CD4-positive, alpha-beta T cell treated with Interleukin-4 for 4 hours (primary cell): ENCODE measurements at places on chromosomes 13 and 19.
A peak's percentile ranks its signal among the peaks of the same experiment; 100 is the strongest.

- DNase-seq: no peak
These were observed 449.8 kb downstream of the FGF9 start for GRCh38 chr13:22120646-22121045.

- DNase-seq: no peak
These were observed 152.1 kb downstream of the POSTN start for GRCh38 chr13:37446503-37446902.

- DNase-seq: peak; percentile 84
These were observed 155.5 kb downstream of the TBC1D4 start for GRCh38 chr13:75326173-75327134.

GRCh38 chr13:113545455-113545930 is 39.1 kb upstream of the TFDP1 start:
- DNase-seq: no peak

GRCh38 chr19:34639491-34640085 is 37.4 kb downstream of the SCGB2B2 start:
- DNase-seq: peak; percentile 66

DNA sequence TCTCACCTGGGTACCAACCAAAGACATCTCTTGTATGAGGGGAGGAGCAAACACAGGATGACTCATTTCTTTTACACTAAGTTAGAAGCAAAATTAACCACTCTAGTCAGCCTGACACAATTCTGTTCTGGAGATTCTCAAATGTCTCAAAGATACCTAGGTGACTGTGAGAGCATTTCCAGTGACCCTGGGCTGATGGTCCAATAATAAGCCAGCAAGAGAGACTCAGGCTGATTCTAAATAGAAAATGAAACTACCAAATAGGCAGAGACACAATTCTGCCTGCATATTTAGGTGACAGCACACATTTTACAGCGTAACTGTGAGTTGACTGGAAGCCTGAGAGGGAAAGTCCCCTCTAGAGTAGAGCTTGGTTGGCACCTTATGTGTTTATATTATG is 16.3 kb downstream of the ZNF91 start:
- peak; percentile 4 for DNase-seq

- DNase-seq: no peak
These were observed 13.5 kb downstream of the TSHZ3 start for GRCh38 chr19:31335716-31336115.

DNA sequence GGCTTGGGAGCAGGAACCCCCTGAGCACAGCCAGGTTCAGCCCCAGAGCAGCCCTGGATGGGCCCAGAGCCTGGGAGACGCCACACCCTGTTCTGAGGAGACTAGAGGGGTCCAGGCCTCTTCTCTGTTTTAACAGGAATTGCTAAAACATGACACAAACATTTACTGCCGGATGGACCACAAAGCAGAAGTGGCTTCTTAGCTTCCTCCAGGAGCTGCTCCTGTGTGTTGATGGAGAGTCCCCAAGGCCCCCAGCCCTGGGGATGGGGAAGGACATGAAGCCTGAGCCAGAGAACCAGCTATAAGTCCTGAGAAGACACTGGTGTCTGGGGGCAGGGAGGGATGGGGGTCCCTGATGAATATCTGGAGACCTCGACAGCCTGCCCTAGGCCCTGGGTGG is 14.6 kb downstream of the CEACAM3 start:
- peak; percentile 18 for DNase-seq

DNA sequence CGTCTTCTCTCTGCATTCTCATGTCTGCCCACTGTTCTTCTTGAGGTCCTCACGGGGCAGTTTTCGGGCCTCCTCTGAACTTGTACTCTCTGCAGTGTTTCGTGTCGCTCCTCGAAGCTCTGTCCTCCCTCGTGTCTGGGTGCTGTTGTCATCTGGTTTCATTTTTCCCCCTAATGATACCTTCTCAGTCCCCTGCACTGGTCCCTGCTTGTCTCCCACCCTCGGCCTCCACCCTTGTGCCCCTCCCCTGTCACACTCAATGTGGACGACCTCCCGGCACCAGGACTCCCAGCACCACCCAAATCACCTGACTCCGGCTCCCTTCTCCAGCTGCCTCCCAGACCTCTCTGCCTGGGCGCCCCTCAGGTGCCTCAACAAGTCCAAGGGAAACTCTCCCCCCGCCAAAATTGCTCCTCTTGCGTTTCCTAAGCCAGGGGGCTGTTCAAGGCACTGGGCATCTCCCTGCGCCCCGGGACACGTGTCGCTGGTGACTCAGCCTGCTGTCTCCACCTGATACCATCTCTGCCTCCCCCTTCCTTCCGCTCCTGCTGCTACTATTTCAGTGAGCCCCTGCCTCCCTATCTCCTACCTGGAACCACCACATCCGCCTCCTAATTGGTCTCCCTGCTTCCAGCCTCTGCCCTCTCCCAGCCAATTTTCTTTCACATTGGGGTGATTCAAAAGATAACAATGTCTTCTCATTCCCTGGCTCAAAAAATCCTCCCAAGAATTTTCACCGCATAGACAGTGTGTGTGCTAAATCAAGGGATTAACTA is 49.5 kb downstream of the RFX2 start:
- peak; percentile 60 for DNase-seq

DNA sequence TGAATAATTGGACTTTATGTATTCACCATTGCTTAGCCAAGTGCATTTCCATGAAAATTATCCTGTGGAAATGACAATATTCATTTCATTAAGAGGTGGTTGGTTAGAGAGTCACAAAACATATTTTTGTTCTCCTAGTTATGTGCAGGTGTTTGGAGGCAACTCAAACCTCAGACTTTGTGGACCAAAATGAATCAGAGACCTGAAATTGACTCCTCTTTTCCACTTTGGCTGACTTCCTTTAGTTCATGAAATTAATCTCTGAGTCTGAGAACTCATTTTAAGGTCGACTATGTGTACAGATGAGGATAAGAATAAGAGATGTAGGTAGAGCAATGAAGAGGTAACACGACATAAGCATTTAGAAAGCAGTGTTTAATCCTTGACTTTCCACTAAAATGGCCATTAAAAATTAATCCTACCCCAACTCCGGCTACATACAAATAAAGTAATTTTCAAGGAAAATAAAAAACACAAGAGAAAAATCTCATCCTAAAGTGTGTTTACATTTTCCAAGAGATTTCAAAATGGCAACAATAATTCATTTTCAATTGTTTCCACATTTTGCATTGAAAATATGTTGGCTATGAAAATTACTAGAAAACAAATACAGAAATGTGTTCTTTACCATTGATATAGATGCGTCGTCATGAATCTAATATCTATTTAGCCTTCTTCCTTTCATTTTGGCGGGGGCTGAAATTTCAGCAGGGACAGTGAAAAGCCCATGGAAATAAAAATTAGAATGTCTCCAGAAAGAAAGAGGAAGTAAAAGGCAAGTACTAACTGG is 185.4 kb upstream of the CSNK1A1L start:
- DNase-seq: no peak

GRCh38 chr19:47663435-47663910 is 49.7 kb upstream of the EHD2 start:
- no peak for DNase-seq

DNA sequence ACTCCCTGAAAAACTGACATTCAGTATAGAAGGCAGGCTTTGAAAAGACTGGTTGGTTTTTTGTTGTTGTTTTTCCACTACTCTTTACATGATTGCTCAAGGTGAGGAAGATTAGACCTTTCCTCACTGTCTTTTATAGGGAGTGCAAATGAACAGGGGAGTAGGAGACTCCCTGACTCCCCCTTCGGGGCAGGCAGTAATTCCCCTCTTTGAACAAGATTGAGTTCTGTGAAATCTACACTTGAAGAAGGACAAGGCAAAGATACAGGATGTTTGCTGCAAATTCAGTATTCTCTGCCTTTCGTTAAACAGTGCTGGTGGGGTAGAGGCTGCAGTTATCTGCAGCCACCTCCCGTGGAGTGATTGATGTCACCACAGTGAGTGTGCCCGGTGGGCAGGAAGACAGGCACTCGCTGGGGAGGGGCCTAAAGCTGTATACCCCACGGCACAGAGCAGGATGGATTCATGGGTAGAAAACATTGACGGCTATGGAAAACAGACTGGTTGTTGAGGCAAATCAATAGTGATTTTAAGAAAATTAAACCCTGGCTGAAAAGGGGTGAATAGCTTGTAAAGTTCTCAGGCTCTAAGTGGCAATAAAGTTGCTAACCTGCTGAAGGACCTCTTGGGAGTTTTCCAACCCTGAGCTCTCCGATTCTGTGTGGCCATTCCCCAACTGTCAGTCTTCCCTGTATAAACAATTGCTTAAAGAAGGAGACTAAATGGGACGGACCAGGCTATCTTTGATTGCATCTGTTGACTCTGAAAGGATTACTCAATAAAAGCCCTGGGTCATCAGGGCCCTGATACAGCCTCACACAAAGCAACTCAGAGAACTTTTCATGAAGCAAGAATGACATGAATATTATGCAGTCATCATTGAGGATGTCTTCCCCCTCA is 308.3 kb downstream of the TBC1D4 start:
- DNase-seq: no peak

DNA sequence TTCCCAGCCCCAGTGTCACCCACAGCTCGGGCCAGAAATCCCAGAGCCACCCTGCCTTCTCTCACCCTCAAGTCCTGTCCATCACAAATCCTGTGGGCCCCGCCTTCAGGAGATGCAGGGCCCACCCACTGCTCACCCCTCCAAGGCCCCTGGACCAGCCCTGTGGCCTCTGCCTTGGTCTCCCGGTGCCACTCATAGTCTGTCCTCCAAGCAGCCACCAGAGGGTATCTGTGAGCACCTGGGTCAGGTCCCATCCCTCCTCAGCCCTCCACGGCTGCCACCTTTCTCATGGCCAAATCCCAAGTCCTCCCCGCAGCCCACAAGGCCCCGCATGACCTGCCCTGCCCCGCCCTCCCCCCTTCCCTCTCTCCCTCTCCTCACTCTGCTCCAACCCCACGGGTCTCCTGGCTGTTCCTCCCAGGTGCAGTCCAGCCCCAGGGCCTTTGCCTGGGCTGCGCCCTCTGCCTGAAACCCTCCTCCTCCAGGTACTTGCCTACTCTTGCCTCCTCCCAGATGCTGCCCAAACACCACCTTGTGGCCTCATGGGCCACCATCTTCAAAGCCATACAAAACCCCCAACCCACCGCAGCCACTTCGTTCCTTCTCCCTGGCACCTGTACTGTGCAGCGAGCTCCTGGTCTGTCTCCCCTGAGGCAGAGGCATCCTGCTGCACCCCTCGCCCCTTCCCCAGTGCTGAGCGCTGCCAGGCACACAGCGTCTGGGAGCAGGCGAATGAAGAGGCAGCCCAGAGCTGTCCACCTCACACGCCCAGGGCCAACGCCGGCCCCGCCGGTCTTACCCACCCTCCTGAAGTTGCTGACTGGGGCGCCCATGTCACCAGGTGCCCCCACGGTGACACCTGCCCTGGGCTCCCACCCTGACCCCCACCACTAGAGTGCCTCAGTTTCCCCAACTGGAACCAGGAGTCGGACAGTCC is 13.2 kb upstream of the UQCR11 start:
- DNase-seq: no peak

DNA sequence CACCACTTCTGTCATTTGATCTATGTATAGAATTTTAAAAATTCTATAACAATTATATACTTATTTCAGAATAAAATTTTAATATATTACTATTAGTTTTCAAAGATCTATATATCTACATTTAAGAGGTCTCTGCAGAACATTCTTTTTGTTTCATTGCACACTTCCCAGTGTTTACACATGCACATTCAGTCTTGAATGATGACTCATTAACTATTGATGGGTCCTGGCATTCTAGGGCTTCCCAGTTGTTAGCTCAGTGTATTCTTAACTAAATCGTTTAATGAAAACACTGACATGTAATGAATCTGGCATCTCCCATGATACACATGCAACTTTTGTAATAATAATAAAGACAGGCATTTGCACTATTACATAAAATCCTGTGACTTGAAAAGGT is 324.6 kb downstream of the KLF12 start:
- no peak for DNase-seq

GRCh38 chr13:113103646-113104045 is 1.9 kb upstream of the F7 start:
- no peak for DNase-seq

DNA sequence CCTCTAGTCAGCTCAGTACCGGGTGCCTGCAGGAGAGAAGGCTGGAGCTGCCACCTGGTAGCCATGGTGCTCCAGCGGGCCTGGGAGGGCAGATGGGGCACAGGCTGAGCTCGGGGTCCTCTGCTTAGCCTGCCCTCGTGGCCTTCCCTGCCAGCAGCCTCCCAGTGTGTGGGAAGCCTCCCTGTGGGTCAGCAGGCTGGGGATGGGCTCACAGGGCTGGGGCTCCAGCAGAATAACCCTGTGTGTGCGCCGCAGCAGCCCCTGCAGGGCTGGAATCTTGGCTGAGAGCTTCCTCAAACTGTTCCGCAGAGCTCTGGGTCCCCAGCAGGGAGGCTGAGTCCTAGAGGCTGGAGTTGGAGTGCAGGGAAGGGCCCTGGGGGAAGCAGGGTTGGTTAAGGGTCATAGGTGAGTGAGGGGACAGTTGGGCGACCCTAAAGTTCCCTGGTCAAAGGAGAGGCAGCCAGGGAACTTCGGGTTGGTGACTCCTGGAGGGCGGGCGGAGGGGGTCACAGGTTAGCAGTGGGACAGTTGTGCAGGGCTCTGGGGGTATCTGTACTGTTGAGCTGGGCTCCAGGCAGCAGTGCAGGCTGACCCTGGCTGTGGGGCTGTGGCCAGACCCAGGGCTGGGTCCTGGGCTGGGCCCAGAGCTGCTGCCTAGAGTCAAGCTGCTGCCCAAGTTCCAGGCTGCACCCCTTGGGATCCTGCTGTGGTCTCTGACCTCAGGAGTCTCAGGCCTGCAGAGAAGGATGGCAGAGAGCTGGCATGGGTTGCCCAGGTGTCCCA is 14.0 kb downstream of the ARHGAP33 start:
- DNase-seq: no peak

DNA sequence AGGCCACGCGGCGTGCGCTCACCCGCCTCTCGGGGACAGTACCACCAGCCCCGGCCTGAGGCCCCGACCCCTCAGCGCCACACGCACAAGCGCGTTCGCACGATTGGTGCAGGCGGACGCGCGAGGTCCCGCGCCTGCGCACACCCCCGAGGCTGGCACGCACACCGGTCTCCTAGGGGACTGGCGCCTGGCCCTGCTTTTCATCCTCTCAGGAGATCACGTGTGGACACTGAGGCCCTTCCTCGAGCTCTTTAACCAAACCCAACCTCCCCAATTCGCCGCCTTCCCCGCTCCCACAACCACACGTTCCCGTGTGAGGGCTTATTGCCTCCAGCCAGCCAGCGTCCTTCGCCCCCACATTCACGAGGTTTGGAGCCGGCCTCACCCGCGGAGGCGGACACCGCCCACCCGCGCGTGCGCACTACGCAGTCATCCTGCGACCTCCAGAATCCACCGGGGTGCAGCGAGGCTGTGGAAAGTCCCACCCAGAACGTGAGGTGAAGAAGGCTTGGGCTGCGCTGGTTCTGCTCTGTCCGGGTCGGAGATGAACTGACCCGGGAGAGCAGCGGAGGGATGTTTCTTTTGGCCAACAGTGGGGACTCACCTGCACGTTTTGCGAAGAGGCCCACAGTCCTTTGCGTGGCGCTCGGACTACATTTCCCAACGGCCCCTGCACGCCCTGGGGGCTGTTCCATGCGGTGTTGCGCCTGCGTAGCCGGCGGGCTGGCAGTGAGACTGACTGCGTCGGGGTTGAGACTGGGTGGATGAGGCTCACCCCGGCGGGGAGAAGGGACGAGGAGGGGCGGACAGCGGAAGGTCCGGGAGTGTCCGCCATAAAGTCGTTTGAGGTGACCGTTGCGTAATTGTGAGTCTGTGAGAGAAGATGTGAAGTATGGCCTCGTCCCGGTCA is 539 bp upstream of the ZNF667 start:
- DNase-seq: peak; percentile 26
